ENCODE measurements at places on chromosomes 16 and 17. TPM values are rescaled to one million over a fixed set of nuclear protein-coding genes. Genes with fewer than 3 reads are reported as not detected.

DNA sequence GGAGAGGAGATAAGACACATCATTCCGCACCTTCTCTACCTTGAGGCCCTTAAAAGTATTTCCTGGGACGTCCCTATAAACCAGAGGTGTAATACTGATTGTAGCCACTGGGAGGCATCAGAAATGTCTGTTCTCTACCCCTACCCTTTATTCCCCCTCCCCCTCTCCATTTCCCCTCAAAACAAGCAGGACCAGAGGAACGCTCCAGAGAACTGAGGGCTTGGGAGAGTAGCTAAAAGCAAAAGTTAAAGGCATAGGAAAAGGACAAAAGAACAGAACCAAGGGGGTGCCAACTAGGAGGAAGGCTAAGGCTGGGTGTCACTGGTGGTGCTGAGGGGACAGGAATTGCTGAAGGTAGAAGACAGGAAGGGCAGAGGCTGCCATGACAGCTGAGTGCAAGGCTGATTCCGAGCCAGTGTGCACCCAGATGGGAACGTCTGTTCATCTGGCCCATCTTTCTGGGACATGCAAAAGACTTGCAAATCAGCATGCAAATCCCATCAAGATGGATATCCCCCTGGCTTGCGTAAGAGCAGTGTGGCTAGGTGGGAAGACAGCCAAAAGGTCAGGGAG lies 6.7 kb downstream of the CAMTA2 start:
- DNase-seq: peak; percentile 44

DNA sequence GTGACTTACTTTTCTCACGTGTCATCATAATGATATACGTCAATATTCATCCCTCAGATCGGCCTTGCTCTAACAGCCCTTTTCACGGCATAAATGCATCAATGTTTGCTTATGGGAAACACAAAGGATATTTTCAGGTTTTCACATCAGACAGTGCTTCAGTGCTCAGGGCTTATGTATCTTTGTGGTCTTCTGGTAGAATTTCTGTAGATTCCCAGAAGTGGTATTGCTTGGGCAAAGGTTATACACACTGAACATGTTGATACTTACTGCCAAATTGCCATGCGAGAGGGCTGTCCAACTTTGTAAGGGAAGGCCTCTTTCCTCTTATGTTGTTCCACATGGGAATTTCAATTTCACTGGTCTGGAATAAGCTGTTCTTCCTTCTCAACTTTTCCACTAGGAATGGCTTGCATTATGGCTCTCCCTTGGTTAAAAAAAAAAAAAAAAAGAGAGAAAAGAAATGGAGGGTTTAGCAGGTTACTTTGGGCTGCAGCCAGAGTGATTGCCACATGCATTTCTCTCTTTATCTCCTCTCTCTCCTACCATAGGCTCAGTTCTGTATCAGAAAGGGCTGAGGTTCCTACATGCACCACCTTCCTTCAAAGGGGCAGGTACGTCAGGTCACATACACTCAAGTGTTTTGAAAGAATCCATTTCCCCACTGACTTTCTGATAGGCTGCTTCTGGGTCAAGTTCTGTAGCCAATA lies 19.3 kb downstream of the DHODH start:
- DNase-seq: no peak

DNA sequence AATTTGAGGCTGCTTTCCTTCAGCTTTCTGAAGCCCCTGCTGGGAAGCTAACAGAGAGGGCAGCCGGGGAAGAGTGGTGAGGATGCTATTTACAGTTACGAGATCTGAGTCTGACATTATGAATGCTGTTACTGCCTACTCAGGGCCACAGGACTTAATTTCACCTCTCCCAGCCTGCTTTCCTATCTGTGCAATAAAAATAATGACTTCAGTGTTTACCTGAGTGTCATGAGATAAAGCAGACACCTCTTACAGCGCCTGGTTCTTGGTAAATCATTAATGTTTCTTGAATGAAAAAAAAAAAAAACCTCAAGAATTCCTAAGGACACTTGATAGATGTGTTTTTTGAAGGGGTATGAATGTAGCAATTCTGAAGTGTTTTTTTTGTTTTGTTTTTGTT lies 24.2 kb upstream of the CPHXL start:
- no peak for DNase-seq

GRCh38 chr16:17316005-17316404 lies 154.8 kb downstream of the XYLT1 start:
- DNase-seq: no peak

DNA sequence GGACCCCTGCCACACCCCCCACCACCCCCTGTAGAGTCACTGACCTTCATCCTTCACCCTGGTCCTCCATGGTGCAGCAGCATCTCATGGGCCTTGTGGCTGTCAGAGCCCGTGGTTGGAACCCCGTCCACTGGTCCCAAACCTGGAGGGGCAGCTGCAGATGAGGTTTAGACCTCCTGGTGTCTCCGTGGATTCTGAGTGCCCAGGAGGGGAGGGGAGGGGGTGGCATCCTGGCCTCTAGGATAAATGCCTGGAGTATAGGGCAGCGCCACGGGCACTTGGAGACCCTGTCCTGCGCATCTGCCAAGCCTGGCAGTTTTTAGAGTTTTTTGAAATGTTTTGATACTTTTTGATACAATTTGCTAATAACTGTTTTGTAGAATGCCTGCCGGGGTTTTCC lies 17.5 kb downstream of the KLHL36 start:
- DNase-seq: no peak

DNA sequence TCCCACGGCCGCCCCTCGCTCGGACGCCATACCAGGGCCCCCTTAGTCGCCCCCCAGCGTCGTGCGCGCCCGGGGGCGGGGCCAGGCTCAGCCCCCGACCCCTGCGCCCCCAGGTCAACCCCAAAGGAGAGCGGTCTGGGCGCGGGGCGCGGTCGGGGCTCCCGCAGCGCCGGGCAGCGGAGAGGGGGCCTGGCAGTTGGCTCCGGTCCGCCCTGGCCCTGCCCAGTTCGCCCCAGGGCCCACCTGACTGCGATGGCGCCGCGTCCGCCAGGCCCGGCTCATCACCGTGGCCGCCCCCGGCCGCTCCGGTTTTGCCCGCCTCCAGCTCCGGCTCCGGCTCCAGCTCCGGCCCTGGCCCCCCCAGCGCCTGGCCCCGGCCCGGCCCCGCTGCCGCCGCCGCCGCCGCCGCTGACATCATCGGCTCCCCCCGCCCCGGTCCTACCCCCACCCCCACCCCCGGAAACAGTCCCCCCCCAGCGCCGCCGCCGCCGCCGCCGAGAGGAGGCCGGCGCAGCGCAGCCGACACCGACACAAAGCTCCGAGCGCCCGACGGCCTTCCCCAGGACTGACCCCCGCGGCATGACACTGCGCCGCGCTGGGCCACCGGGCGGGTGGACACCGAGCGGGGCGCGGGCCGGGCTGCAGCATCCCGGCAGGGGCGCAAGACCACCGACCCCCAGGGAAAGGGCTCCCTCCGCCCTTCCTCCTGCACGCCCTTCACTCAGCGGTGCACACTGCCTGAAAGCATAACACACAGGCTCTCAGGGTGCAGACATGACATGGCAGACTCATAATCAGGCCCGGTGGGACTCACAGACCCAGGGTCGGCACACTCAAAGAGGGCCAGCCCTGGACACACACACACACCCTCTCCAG lies at the start of gene ZBTB4:
ZBTB4 (minus strand) TSS at position 419 of the 876 bp plus-strand sequence. CDS start 12,830 bp downstream, outside the sequence.
- peak; percentile 83 for DNase-seq

Gene FOXC2
- 0.45 TPM for total RNA-seq

- no peak for DNase-seq
These were observed 1.4 kb upstream of the CYB561 start for GRCh38 chr17:63447471-63448009.

Gene TNFRSF13B
- total RNA-seq: not detected

DNA sequence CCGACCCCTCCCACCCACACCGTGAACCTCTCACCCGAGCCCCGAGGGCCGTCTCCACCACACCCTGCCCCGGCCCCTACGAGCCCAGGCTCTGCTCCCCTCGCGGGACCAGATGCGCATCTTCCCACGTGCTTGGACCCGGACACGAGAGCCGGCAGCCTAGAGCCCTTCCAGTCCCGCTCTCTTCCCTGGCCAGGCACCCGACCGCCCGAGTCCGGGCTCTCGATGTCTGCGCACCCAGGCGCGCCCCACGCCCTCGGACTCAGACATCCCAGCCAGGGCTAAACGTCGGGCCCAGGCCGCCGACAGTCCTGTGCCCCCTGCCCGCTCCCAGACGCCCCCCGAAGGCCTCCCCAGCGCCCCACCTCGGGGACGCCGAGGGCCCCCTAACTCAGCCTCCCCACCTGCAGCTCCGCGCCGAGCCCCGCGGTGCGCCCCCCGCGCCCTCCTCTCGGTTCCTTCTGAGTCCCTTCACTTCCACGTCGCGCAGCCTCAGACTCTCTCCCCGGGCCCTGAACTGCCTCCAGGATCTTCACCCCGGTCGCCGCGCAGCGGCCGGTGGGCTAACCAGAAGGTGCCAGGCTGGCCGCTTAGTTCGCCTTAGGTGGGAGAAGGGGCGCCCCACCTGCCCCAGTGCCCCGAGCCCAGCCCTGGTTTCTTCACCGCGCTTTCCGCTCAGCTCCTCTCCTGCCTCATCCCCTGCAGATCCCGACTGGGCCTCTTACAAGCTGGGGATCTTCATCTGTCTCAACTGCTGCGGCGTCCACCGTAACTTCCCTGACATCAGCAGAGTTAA lies 688 bp downstream of the ADAP2 start:
- no peak for DNase-seq

DNA sequence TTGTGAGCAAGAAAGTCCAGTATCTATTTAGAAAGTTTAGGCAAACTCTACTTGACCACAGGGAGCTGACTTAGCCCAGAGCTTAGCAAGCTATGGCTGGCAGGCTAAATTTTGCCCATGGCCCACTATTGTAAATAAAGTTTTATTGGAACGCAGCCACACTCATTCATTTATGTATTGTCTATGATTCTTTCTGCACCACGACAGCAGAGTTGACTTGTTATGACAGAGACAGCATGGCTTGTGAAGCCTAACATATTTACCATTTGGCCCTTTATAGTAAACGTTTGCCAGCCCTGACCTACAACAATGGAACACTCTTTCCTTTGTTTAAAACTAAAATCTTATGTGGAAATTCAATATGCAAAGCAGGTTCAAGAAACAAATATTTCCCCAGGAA lies 100.0 kb upstream of the ZFHX3 start:
- DNase-seq: no peak

- no peak for DNase-seq
These were observed 72.7 kb downstream of the NT5M start for GRCh38 chr17:17375841-17376240.

DNA sequence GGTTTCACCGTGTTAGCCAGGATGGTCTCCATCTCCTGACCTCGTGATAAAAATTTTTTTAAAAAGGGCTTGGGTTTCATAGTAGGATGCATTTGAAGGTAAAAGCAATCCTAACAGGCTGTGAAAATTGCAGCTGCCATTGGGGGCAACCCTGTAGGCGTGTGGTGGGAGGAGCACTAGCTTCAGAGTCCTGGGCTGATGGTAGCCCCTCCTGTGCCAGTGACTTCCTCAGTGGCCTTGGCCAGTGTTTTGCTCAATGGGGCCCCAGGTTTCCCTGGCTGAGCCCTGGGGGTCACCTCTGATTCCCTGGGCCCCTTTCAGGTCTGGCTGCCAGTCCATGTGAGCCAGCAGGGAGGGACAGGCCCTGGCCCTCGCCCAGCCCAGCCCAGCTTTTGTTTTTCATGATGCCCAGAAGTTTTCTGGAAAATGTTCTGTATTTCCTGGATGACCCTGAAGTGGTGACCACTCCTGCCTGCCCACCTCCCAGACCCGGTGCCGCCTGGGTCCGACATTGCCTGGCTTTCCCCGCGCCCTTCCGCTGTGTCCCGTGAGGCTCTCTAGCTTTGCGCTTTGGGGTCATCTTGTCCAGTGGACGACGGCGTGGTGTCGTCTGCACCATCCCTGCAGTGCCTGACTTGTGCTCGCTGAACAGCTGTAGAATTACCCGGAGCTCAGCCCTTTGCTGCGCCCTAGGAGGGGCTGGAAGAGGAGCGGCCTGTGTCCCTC lies 9.4 kb downstream of the MGRN1 start:
- no peak for DNase-seq

Gene MYO15B
- 28.0 TPM for total RNA-seq

DNA sequence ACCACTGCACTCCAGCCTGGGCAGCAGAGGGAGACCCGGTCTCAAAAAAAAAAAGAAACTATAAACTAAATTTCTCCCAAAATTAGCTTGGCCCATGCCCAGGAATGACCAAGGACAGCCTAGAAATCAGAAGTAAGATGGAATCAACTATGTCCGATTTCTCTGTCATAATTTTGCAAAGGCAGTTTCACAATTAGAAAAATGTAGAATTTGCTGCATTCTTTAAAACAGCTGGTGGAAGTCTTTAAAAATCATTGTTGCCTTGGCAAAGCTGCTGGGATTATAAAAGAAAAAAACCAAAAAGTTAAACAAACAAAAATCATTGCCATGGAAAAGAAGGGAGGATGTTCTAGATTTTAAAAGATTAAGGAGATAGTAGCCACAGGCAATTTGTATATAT lies 32.4 kb downstream of the WWP2 start:
- no peak for DNase-seq

Data from cerebellum (tissue), 4 donors.